Activated T-helper 2 cell treated with anti-CD3 and anti-CD28 coated beads, Interferon-gamma antibody, Interleukin-2, Interleukin-4, amounts not matched to agents 10 μg/mL and 5 μg/mL and 100 μg/mL, durations not matched to agents 14 hours and 24 hours and 36 hours (primary cell): ENCODE measurements at places on chromosomes 13 and 19.

- no peak for DNase-seq
Observed at GRCh38 chr19:12727745-12728433, 4.2 kb upstream of the TNPO2 start.

DNA sequence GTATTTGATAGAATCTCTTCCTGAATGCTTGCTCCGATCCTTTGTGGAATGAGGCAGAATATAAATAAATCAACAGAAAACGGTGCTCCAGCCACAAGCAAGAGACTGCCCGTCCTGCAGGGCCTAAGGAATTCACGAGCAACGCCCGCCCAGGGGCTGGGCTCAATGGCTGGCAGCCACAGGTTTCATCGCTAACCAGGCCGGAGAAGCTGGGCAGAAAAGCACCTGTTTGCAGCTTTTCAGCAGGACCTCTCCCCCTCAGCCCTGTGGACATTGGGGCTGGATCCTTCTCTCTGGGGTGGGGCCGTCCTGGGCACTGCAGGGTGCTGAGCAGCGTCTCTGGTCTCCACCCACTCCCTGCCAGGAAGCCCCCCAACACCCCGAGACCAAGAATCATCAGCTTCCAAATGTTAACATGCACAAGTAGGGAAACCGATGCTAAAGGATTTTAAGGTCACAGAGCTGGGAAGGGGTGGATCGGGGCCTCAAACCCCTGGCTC lies 102.5 kb downstream of the GADD45B start:
- no peak for DNase-seq

- no peak for DNase-seq
Observed at GRCh38 chr19:31459430-31459829, 110.2 kb upstream of the TSHZ3 start.

GRCh38 chr13:64007339-64007738 lies 2591.7 kb upstream of the PCDH20 start:
- DNase-seq: no peak

GRCh38 chr13:32314271-32315237 lies 609 bp downstream of the ZAR1L start:
- DNase-seq: peak; percentile 44

DNA sequence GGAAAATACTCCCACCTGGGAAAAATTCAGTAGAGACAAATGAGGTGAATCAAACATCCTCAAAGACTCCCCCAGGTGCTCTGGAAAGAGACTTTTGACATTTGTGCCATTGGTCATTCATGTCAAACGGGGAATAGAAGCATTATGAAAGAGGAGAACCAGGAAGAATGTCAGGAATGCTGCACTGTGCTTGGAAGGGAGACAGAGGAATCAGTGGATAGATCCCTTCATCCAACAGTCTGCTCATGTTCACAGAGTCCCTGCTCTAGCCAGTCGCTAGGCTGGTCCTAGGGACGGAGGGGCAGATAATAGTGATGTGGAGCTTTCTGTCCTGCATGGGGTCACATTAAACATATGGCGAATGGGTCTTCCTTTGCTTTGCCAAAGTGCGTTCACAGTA lies 384.4 kb downstream of the FGF9 start:
- DNase-seq: no peak

- no peak for DNase-seq
Observed at GRCh38 chr19:29515233-29515619, 10.6 kb upstream of the VSTM2B start.

DNA sequence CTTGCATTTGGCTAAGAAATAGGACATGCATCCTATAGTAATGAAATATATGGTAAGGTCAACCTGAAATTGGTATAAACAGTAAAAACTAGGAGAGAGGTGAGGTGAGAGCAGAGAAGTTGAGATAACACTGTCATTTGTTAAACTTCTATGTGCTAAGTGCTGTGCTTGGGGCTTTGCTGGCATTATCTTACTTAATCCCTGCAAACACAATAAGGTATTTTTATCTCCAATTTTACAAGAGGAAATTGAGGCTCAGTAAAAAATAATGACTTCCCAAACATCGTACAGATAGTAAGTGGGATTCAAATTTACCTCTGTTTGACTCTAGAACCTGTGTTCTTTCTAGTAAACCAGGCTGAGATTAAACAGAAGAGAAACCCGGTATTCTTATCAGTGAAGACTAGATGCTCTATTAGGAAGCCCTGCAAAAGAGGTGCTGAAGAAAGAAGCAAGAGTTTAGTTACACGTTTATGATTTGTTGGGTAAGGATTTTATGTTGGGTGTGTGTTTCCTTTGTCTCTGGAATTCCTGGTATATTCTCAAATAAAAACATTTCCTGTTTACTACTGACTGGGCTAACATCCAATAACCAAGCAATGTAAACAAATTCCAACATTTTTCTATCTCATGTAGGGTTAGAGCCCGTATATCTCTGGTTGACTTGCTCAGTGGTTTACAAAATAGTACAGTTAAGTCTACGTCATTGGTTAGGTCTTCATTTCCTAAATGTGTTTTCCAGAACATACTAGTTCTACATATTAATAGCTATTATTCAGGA lies 137.3 kb upstream of the FNDC3A start:
- DNase-seq: no peak

- DNase-seq: no peak
Observed at GRCh38 chr13:110648146-110648819, 32.9 kb downstream of the NAXD start.

DNA sequence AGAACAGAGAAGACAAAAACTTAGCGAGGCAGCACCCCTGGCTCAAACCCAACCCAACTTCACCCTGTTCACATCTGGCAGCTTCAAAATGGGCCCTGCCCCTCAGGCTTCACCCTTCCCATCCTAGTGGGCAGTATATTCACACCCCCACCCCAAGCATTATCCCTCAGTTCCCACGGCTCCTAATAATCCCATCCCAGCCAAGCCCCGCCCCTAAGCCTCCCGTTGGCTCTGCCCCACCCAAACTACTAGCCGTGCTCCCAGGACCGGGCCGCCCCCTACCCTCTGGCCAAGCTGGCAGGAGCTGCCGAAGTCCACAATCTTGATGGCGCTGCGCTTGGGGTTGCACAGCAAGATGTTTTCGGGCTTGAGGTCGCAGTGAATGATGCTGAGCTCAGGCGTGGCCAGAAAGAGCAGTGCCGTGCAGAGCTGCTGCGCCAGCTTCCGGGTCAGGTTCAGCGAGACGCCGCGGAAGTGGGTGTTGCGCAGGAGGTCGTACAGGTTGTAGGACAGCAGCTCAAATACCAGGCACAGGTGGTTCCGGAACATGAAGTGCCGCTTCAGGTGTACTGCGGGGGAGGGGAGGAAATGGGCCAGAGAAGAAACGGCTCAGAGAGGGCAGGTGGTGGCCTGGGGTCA lies 5.8 kb downstream of the DYRK1B start:
- no peak for DNase-seq

DNA sequence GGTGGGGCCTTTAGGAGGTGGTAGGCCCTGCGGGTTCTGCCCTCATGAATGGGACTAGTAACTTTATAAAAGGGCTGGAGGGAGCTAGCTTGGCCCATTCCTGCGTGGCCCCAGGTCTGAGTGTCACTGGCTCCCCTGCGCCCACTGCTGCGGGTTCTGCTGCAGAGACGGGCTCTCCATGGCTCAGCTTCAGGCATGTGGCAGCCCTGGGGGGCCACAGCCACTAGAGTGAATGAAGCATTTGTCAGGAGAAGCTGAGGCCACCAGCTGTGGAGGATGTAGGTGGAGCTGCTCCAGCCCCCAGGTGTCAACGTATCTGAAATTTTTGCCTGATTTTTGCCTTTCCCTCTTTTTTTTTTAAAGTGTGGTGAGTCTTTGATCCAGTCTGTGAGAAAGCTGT lies 119.1 kb downstream of the SOX1 start:
- no peak for DNase-seq

GRCh38 chr13:111557921-111558699 lies 237.7 kb downstream of the TEX29 start:
- DNase-seq: no peak

DNA sequence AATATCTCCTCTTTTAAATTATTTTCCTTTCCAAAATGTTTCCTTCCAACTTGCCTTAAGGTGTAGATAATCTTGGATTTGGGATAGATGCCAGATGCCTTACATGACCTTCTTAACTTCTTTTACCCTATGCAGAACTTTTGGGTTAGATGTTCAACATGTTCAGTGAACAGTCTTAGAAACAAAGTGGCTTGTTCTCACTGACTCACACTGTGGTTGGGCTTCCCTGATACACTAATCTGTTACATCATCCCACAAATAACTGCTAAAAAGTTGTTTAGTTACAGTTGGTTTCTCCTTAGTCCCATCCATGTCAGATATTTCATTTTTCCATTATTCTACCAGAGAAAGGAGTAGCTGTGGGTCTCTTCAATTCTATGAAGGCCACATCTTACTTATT lies 2638.2 kb downstream of the PCDH9 start:
- no peak for DNase-seq

GRCh38 chr13:58782736-58783135 lies 1151.2 kb downstream of the PCDH17 start:
- DNase-seq: no peak

DNA sequence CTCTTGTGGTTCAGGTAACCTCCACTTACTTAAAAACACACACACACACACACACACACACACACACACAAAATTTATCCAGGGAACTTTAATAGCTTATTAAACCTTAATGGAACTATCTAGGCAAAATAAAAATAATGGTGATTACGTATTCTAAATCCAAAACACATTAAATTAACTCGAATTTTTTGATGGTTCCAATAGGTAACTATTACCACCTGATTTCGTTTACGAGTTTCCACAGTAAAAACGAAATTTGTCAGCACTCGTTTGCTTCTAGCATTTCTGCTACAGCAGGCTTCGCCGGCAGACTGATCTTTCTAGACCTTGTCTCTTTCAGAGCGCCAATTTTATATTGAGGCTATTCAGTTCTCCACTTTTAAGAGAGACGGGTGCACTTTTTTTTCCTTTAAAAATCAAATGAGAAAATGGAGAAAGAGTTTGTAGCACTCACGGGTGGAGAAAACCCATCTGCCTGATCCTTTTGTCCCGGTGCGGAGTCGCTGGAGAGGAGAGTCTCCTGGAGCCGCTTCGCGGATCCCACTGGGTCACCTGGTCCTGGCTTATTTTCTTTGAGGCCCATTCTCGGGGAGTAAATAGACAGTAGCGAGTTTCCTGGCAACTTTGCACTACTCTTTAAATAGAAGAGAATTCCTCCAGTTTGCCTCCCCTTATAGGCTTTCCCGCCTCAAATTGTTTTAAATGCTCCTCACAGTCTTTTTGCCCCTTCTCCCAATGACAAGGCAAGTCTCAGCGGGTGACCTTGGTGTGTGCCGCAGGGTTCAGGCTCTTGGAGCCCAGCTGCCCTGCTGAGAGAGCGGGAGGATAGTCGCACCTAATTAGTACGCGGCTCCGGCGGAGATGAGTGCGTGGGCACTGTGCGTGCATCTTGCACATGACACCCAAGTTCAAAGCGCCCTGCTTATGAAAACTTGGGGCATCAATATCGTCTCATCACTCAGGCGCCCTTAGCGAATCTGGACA lies 117.0 kb downstream of the KCNRG start:
- DNase-seq: no peak

DNA sequence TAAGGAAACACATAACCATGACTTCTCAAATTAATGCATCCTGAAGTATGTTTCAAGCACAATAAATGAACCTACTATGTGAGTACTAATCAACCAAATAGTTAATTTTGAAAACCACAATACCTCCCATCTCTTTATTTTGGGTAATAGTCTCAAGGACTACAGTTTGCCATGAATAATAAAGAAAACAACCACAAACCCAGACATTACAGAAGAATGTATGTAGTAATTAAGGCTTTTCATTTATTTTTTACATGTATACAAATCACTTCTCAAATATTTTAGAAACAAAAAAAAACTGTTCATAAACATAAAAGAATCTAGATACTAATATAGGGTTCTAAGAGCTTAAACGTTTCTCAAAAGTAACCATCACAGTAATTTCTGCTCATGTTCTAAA lies 6.8 kb downstream of the KATNAL1 start:
- DNase-seq: no peak

DNA sequence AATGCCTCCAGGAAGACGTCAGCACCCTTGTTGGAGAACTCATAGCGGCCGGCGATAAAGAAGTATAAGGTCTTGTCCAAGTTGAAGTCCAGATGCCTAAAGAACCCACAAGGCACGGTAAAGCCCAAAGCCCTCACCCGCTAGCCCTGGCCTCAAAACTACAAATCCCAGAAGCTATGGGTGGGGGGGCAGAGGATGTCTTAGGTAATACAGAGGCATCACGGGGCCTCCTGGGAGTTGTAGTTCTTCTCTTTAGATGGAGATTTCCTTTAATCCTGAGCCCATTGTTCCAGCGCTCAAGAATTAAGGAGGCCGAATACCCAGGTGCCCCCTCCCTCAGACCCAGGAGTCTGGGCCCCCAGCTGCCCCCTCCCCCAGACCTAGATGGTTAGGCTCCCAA lies 10.8 kb downstream of the GYS1 start:
- no peak for DNase-seq
